Pancreas (tissue), 10 donors: ENCODE measurements at places on chromosomes 13 and 19. TPM values are rescaled to one million over a fixed set of nuclear protein-coding genes. Genes with fewer than 3 reads are reported as not detected.

DNA sequence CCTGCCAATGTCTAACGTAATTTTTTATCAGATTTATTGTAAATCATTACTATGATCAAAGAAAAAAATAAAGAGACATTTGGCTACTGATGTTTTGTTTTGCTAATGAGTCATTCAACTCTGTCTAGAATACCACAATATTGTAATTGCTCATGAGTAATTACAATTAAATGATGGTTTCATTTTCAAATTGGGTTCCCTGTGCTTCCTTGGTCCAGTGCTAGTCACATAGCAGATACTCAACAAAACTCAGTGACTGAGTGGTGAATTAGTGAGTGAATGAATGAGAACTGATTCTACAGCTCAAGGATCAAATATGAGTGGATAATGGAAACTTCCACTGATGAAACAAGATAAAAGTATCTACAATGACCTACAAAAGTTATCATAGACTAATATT, 304.7 kb downstream of the POU4F1 start:
- H3K27me3 ChIP-seq: no peaks in the 10 kb centered on the region
- no peak overlapping the region for H3K27ac ChIP-seq
- H3K36me3 ChIP-seq: no peaks in the 10 kb centered on the region
- no peak overlapping the region for H3K4me3 ChIP-seq

- H3K27ac ChIP-seq: no peak overlapping the region
- DNase-seq: no peak
- H3K27me3 ChIP-seq: no peaks in the 10 kb centered on the region
Measured at GRCh38 chr19:50276370-50277063, 52.7 kb downstream of the KCNC3 start.

DNA sequence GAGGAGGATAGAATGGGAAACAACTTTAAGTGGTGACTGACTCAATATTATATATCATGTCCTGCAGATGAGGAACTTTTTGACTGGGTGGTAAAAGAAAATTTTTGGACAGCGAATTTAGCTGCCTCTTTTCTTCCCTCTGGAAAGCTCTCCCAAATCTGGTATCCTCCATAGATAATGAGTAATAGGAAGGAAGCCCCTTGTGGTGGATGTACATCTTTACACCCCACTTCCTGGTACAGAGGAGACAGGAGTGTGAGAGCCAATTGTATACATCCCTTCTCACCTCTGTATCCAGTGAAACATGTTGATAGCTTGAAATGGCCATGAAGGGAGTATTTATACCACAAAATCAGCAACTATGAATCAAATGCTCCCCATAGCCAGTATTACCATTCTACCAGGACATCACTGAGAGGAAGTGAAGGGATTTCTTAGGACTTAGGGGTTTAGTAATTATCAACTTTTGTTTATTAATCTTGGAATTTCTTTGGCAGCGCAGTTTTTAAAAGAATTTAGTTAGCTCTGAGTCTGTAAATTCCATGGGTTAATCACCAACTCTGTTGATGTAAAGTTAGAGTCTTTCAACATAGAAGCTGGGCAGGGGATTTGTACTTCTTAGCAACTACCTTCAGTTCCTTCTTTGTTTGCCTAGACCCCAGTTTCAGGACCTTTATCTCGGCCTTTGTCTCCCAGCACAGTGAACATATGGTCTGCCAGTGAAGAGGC, 17.0 kb upstream of the TDRD3 start:
- no peak overlapping the region for H3K4me3 ChIP-seq
- no peaks in the 10 kb centered on the region for H3K27me3 ChIP-seq
- DNase-seq: no peak
- H3K27ac ChIP-seq: no peak overlapping the region
- H3K4me1 ChIP-seq: no peaks in the 10 kb centered on the region

The CGB3 gene
- total RNA-seq: not detected

GRCh38 chr13:114264886-114265611, 16.4 kb upstream of the UPF3A start:
- no peak for DNase-seq
- H3K4me3 ChIP-seq: no peak overlapping the region
- no peak overlapping the region for H3K27ac ChIP-seq
- peaks cover 2% of the 10 kb centered on the region for H3K4me1 ChIP-seq
- H3K36me3 ChIP-seq: peaks cover 5% of the 10 kb centered on the region
- H3K27me3 ChIP-seq: no peaks in the 10 kb centered on the region

DNA sequence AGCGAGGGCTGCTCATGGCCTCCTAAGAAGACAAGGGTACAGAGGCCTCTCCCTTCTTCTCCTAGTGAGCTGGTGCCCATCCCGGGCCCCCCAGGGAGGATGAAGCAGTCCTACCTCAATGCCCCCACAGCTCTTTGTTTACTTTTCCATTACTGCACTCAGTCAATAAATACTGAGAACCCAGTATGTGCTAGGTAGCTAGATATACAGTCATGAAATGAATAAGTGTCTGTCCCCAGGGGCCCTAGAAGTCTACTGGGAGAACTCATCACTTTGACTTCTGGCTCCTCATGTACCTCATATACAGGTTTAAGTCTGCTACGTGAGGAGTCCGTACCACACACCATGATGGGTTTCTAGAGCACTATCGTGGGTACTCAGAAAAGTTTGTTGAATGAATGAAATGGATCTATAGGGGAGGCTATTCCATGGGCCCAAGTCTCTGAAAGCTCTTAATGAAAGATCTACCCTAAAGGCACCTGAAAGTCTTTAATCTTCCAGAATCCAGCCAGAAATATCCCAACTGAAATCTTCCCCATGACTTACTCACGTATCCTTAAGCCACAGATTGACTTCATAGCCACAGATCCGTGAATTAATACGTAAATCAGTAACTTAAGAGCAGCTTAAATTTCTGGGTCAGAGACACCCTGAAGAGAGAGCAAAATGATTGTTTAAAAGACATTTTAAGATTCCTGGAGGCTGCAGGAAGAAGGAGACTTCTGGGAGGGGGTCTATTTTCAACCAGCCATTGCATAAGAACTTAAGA, 51.6 kb upstream of the POMP start:
- H3K4me1 ChIP-seq: no peaks in the 10 kb centered on the region
- no peak overlapping the region for H3K4me3 ChIP-seq
- no peak for DNase-seq
- no peak overlapping the region for H3K27ac ChIP-seq
- H3K36me3 ChIP-seq: no peaks in the 10 kb centered on the region

DNA sequence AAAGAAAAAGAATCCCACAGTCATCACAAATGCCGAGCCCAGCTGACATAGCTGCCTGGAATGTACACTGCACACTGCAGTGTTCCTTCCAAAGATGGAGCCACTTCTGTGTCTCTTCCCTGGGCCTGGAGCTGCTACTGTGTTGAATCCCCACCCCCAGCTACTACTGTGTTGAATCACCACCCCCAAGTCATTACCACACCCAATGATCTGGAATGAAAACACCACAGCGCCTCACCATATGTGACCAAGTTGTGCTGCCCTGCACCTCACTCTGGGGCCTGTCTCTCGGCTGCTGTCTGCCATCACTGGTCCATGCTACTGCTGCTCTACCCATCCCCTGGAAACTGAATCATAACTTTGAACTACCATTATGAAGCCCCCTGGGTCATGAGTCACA, 861.2 kb downstream of the UQCRFS1 start:
- no peaks in the 10 kb centered on the region for H3K4me1 ChIP-seq
- H3K27me3 ChIP-seq: no peaks in the 10 kb centered on the region
- no peak overlapping the region for H3K27ac ChIP-seq
- no peaks in the 10 kb centered on the region for H3K36me3 ChIP-seq
- no peak for DNase-seq
- no peak overlapping the region for H3K4me3 ChIP-seq

The CACNG7 gene
- 0.09 TPM for total RNA-seq

GRCh38 chr13:22200440-22200839, 529.6 kb downstream of the FGF9 start:
- H3K27ac ChIP-seq: no peak overlapping the region
- no peak for DNase-seq
- H3K36me3 ChIP-seq: no peaks in the 10 kb centered on the region
- H3K4me3 ChIP-seq: no peak overlapping the region

GRCh38 chr13:27573265-27573664, 47.1 kb downstream of the LNX2 start:
- peaks cover 14% of the 10 kb centered on the region for H3K36me3 ChIP-seq
- no peak for DNase-seq
- H3K4me1 ChIP-seq: peaks cover 16% of the 10 kb centered on the region
- H3K27ac ChIP-seq: no peak overlapping the region

DNA sequence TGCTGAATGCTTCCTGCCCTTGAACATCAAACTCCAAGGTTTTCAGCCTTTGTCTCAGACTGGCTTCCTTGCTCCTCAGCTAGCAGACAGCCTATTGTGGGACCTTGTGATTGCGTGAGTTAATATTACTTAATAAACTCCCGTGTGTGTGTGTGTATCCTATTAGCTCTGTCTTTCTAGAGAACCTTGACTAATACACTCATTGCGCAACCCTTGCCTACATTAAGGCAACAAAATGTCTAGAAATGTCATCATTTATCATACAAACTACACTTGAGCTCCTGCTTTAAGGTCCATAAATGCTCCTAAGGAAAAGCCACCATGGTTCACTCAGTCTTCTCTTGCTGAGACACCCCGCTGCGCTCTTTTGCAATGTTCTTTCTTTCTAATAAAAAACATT, 2861.0 kb downstream of the PCDH9 start:
- no peaks in the 10 kb centered on the region for H3K36me3 ChIP-seq
- no peak overlapping the region for H3K27ac ChIP-seq
- no peaks in the 10 kb centered on the region for H3K4me1 ChIP-seq
- DNase-seq: no peak
- no peaks in the 10 kb centered on the region for H3K27me3 ChIP-seq
- no peak overlapping the region for H3K4me3 ChIP-seq

The DZIP1 gene
- total RNA-seq: 14.5 TPM

The PRR36 gene
- 2.1 TPM for total RNA-seq

DNA sequence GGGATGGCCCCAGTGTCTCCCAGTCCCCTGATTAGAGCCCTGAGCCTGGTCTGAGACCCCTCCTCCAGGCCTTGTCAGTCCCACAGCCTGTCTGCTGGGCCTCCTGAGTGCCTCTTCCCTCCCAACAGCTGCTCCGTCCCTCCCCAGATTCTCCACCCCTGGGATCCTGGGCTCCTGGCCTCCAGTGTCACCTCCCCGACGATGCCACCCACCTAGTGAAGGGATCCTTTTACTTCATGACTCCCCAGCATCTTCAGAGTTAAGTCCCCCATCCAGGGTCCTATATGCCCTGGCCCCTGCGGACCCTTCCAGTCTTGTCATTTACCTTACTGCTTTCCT, 4.4 kb upstream of the PRX start:
- no peaks in the 10 kb centered on the region for H3K27me3 ChIP-seq
- no peak for DNase-seq
- H3K4me3 ChIP-seq: no peak overlapping the region
- no peaks in the 10 kb centered on the region for H3K36me3 ChIP-seq
- no peaks in the 10 kb centered on the region for H3K4me1 ChIP-seq
- peak overlapping the region; percentile 33 for H3K27ac ChIP-seq

The ELSPBP1 gene
- total RNA-seq: not detected

DNA sequence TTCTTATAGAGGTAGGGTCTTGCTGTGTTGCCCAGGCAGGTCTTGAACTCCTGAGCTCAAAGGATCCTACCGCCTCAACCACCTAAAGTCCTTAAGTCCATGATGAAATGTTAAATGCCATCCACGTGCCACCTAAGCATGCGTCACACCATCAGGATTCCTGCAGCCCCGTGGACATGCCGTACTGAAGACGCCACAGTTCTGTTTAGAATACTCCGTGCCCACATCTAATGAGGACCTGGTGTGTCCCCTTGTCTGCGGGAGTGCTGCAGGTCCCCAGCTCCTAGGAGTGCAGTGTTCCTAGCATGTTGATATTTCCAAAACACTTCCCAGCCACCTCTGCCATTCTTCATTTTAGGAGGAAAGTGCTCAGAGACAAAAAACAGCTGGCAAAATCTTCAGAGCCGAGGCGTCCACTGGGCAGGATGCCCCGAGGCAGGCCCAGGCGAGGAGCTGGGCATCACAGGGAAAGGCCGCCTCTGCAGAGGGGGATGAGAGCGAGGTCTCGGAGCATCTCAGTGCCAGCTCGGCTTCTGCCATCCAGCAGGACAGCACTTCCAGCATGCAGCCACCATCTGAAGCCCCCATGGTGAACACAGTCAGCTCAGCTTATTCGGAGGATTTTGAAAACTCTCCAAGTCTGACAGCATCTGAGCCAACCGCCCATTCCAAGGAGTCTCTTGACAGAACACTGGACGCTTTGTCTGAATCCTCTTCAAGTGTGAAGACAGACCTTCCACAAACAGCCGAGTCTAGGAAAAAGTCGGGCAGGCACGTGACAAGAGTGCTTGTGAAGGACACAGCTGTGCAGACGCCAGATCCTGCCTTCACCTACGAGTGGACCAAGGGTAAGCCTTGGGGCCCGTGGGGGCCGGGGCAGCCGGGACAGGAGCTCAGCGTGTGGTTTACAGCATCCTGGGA, 13.2 kb downstream of the C19orf44 start:
- H3K4me3 ChIP-seq: no peak overlapping the region
- no peak for DNase-seq
- H3K36me3 ChIP-seq: no peaks in the 10 kb centered on the region
- H3K27me3 ChIP-seq: no peaks in the 10 kb centered on the region

GRCh38 chr13:30510811-30511371, 45.2 kb upstream of the HMGB1 start:
- no peaks in the 10 kb centered on the region for H3K36me3 ChIP-seq
- no peak overlapping the region for H3K27ac ChIP-seq
- no peaks in the 10 kb centered on the region for H3K4me1 ChIP-seq
- H3K27me3 ChIP-seq: no peaks in the 10 kb centered on the region

The MPND gene
- total RNA-seq: 20.0 TPM

DNA sequence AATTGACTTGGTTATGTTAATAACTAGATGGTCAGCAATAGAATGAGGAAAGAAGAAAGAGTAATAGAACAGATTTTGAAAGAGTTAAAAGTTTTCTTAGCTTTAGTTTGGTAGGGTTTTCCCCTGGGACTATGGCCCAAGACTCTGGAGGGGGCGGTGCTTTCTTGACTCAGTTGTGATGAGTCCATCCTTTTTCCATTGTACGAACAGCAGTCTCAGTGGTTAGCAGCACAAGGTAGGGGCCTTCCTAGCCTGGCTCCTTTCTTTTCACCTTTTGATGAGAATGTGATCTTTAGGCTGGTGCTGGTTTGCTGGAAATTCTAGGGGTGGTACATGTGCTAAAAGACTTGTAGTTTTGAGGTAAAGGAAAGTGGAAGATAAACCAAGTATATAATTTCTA, 38.8 kb downstream of the ZNF506 start:
- no peak for DNase-seq
- peaks cover 3% of the 10 kb centered on the region for H3K36me3 ChIP-seq
- H3K27ac ChIP-seq: no peak overlapping the region
- H3K4me3 ChIP-seq: no peak overlapping the region
- H3K27me3 ChIP-seq: no peaks in the 10 kb centered on the region

DNA sequence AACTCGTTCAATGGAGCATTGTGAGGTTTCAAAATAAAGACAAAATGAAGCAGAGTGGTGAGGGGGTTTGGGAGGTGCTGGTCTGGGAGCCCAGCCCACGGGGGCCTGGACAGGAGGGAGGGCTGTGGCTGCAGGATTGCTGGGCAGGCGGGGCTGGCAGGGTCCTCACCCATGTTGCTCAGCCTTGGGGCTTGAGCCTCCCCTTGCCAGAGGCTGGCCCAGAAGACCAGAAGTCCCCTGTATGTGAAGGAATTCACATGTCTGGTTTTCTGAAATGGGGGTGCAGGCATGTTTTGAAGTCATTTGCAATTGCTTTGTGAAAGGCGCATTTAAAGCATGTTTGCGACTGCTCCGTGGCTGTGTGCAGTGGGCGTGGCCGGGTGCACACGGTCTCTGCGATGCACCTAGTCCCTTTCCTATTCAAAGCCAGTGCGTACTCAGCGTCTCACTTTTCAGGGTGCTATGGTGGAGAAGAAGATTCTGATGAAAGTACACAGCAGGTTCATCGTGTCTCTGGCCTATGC, 2.3 kb downstream of the GRK1 start:
- no peaks in the 10 kb centered on the region for H3K27me3 ChIP-seq
- no peak overlapping the region for H3K4me3 ChIP-seq
- H3K36me3 ChIP-seq: no peaks in the 10 kb centered on the region
- H3K27ac ChIP-seq: no peak overlapping the region
- DNase-seq: peak; percentile 8

The KANK2 gene
- 26.7 TPM for total RNA-seq
